ENCODE measurements at places on chromosomes 5 and 9.

GRCh38 chr9:122033775-122034373, 59.2 kb downstream of the TTLL11 start:
- DNase-seq, result no peak

DNA sequence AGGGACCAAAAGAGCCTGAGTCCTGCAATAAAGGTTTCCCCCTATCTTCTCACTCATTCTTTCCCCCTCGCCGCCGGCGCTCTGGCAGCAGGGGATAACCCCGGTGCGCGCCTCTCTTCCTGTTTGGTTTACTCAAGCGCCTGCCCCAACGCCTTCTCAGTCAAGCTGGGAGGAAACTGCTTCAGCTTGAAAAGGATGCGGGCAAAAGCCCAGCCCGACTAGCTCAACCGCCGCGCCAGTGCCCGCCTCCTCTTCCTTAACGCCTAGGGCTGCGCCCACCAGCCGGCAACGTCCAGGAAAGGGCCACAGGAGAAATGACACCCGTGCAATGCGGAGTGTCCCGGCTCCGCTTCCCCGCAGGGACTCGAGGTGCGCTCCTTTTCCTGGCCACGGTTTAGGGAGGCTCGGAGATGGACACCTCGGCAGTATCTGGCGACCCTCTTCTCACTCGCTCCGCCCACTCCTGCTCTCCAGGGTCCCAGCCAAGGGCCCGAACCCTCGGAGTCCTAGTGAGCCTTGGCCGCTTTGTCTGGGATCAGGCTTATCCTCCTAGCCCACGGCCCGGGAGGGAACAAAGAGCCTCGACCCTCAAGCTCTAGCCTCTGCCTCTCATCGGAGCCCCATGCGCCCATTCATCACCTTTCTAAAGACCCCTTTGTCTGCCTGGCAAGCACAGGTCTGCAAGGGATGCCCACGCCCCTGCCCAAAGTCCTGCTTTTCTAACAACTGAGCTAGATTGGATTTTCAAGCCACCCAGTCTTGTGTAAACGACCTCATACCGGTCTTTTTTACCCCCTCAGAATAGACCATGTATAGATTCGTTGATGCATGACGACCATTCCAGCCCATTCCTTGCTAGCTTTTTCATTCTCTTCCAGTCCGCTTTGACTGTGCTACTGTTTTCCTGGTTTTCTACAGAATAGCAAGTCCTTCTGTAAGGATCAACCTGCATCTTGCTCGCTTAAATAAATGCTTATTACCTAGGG, 2.0 kb downstream of the ST8SIA4 start:
- DNase-seq, result peak; percentile 73

DNA sequence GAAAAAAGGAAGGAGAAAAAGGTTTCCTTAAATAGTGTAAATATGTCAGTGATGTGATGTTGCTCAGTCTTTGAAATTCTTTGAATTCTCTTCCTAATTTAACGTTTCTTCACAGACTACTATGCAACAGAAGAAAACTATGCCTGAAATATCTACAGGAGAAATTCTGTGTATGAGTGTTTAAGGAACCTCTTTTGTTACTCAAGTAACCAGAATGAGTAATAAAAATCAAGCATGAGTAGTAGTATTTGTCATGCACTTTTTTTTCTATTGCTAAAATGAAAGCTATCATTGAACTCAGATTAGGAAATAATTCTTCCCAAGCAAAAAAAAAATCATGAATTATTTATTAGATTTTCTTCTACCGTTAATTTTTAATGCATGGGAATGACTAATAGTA, 20.3 kb upstream of the THG1L start:
- DNase-seq, result no peak

DNA sequence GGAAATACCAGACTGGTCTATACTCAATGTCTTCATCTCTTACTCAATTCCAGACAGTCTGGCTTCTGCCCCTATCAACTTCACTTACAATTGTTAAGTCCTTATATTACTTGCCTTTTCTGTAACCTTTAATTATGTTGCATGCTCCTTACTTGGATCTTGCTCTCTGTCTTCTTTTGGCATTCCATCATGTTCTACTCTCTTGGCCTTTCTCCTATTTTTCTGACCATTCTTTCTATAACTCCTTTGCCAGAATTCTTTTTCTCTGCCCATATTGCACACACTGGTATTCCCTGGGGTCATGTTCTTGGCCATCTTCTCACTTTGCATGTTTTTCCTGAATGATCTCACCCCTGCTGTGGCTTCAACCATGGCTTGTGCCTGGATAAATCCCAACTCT, 209.8 kb upstream of the ZNF462 start:
- DNase-seq, result no peak

DNA sequence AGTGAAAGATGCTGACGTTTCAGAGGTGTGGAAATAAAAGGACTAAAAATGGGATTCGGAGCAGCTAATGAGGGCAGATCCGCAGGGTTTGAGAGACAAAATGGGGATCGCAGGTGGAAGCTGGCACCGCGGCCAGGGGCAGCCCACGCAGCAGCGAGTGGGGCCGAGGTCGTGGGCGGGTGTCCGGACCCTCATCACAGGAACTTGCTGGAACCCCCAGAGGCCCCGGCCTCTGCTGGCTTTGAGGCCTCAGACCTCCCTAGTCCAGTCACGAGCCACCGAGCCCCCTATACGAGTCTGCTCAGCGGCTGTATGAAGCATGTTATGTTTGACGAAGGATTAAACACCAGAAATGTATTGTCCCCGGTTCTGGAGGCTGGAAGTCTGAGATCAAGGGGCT, 45.8 kb upstream of the FCN1 start:
- no peak for DNase-seq

DNA sequence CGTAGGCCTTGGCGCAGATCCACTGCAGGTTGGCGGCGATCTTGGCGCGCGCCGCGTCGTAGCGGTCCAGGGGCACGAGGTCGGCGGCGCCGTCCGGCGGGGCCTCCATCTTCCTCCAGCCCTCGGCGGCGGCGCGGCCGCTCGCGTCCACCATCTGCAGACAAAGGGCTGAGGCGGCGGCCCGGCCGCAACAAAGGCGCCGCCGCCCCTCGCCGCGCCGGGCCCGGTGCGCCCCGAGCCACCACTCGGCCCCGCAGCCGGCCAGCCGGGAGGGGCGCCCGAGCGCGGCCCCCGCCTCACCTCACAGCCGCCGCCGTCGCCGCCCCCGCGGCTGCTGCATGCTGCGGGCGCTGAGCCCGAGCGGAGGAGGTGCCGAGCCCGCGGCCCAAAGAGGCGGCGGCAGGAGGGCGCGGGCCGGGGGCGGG, 328 bp downstream of the CAMSAP1 start:
- DNase-seq, result peak; percentile 52

DNA sequence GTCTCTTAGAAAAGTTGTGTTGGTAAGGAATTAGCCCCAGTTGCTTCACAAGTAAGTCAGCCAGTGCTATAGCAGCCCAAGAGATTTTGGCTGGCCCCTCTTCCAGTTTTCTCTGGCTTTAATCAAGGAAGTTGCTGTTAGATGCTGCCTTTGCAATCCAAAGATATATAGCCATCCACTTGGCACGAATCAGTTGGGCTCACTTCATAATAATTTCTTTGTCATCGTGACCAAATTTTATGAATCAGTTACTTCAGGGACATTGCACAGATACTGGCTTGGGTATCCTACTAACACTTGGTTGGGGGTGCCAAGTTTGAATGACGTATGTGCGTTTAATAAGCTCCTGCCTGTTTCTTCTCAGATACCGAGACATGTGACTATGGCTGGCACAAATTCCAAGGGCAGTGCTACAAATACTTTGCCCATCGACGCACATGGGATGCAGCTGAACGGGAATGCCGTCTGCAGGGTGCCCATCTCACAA, 81.5 kb downstream of the VCAN start:
- DNase-seq, result no peak

DNA sequence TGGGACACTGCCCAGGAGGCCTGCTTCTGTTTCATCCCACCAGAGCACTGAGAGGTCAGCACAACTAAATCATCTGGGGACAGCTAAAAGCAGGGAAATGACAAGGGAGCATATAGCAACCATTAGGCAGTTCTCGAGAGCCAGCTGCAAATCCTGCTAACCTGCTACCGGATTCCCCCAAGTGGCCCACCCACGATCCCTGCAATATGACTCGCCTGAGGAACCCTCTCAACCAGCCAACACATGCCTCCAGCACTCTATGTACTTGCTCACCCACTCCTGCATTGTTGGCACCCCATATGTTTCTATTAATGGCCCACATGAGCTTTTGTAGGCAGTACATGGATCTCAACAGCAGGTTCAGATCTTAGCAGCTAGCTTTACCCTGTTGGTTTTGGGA, 326.0 kb downstream of the GABRG2 start:
- DNase-seq, result no peak

GRCh38 chr5:169343766-169344165, 42.8 kb upstream of the SLIT3 start:
- DNase-seq, result no peak

GRCh38 chr5:115460472-115460871, 84.1 kb downstream of the FEM1C start:
- DNase-seq, result no peak

DNA sequence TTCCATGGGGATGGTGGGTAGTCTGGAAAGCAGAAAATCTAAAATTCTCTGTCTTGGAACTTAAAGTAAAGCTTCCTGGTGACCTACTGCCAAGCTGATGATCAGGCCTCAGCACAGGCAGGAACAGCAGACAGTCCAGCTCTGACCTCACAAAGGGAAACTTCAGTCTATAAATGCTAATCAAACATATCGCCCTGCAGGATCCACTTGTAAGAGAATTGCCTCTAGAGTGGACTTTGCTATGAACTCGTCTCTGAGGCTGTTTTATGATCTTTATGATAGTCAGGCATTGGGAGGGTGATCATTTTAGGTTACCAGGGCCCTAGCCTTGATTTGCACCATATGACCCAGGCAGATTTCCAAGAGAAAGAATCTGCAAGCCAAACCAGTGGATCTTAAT, 67.6 kb upstream of the SELENOP start:
- DNase-seq, result no peak

- DNase-seq, result no peak
Measured at GRCh38 chr9:95605816-95606488, 89.2 kb upstream of the PTCH1 start.

GRCh38 chr9:72485821-72486593, 35.4 kb upstream of the TMC1 start:
- no peak for DNase-seq

- no peak for DNase-seq
Measured at GRCh38 chr5:56822981-56823380, 7.6 kb downstream of the MAP3K1 start.

- DNase-seq, result peak; percentile 72
Measured at GRCh38 chr9:107131108-107131799, 151.8 kb upstream of the RAD23B start.

DNA sequence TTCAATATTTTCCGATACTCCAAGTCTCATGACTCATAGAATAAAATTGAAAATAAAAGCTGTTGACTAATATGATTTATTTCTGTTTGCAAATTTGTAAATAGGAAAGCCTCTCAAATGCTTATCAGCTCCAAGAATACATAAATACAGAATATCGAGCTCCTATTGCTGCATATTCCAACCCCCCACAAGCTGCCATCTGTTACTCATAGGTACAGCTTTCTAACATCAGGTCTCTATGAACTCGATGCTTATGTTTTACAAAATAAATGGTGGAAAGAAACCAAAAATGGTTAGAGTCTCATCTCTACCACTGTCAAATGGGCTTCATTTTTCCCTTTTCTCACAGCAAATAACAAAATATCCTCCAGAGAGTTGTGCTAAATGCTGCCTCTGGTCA, 631.6 kb upstream of the CDH18 start:
- DNase-seq, result no peak

Measured in NCI-H345 (cell line).